ENCODE measurements at places on chromosomes 7 and 10.

- DNase-seq, result no peak
Measured at GRCh38 chr10:1679821-1680650, 57.3 kb downstream of the ADARB2 start.

DNA sequence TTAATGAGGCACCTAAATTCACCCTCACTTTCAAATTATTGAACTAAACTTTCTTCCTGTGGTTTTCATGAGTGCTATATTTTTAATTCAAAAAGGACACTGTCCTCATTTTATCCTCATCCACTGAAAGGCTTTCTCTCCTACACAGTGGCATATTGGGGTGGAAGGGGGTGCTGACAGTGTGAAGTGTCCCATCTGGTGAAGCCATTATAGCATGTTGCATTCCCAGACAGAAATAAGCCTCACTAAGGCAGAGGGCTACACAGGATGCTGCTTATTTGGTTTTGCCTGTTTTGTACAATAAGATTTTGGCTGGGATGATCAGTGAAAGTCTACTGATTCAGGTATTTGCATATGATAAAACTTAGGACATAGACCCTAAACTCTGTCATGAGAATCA, 82.4 kb upstream of the INHBA start:
- no peak for DNase-seq

GRCh38 chr7:25431956-25432450, 203.7 kb upstream of the NPVF start:
- no peak for DNase-seq

GRCh38 chr7:150784120-150784736, 15.9 kb downstream of the TMEM176B start:
- DNase-seq, result no peak

GRCh38 chr10:85228726-85229125, 900.3 kb downstream of the CCSER2 start:
- DNase-seq, result no peak

GRCh38 chr10:44981172-44982113, 2.8 kb upstream of the DEPP1 start:
- peak; percentile 53 for DNase-seq

DNA sequence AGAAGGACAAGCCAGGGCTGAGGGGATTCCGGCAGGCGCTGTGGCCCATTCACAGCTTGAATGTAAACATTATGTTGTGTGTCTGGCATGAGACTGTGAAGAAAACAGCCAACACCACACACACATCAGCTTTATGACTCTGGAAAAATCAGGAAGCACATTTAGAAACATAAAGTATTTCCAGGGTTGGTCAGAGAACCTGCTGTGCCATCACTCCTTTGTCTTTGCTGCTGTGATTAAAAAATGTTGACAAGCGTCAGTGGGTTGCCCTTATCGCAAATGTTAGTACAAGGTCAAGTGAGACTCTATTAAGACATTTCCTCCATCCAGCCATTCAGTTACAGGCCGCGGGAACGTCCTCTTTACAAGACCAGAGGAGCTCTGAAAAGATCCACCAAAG, 95.4 kb downstream of the TAX1BP1 start:
- no peak for DNase-seq

- no peak for DNase-seq
Measured at GRCh38 chr10:63522995-63523394, 1.8 kb downstream of the REEP3 start.

GRCh38 chr7:128425850-128426249, 16.1 kb upstream of the IMPDH1 start:
- DNase-seq, result peak; percentile 77

GRCh38 chr7:75776295-75776971, 4.4 kb upstream of the CCL26 start:
- no peak for DNase-seq

DNA sequence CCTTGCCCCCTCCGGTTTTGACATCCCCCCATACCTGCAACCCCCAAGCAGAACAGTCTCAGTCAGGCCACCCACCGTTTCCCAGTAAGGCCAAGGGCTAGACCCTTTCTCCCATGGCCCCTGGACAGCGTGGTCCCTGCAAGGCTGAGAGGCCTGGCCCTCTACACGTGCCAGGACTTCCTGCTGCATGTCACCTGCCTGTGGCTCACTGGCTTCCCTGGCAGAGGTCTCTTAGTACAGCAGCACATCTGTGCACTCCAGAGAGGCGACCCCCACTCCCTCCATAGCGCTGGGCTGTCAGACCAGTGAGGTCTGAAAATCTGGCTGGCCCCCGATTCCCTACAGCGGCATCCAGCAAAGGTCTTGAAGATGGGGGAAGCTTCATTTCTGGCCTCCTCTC, 26.4 kb upstream of the JAKMIP3 start:
- no peak for DNase-seq

DNA sequence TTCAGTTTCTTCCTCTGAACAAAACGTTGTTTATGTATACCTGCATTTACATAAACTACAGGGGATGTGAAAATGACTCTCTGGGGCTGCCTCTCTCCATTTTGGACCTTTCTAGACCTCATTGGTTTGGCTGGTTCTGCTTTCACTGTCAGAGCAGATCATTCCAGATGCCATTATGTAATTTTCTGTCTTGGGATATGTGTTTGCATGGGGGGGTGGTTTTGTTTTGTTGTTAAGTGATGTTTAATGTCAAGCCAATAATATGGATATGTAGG, 172.4 kb downstream of the LRRC4 start:
- DNase-seq, result peak; percentile 13

DNA sequence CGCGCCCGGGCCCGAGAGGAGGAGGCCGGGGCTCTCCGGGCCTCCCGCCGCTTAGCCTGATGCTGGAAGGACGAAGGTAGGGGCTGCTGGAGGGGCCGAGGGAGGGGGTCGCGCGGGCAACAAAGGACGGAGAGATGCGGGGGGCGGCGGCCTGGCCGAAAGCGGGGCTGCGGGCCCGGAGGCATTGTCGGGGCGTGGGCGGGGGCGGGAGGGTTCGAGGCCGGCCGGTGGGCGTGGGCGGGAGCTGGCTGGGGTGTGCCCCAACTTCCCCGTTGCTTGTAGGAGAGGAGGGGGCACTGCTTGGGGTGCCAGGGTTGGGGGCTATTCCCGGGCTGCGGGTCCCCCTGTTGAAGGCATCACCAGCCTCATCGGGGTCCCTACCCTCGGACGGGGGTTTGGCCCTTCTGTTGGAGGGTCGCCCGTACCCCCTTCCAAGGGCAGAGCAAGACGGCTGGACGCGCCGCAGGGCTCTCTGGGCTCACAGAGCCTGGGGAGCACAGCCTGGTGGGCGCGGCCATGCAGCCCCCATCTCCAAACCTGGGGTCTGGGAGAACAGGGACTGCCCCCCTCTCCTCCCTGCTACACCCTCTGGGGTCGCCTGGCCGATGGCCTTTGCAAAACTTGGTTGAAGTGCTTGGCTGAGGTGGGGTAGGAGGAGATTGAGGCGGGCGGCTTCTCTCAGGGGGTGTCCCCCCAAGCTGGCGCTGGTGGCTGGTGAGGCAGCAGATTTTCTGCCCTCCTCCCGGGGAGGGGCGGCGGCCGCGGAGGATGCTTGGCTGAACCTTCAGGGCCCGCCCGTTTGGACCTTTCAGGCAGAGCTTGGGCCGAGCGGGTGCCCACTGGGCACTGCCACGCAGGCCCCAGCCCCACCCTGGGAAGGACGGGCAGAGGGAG, 699 bp downstream of the CLIP2 start:
- DNase-seq, result no peak

DNA sequence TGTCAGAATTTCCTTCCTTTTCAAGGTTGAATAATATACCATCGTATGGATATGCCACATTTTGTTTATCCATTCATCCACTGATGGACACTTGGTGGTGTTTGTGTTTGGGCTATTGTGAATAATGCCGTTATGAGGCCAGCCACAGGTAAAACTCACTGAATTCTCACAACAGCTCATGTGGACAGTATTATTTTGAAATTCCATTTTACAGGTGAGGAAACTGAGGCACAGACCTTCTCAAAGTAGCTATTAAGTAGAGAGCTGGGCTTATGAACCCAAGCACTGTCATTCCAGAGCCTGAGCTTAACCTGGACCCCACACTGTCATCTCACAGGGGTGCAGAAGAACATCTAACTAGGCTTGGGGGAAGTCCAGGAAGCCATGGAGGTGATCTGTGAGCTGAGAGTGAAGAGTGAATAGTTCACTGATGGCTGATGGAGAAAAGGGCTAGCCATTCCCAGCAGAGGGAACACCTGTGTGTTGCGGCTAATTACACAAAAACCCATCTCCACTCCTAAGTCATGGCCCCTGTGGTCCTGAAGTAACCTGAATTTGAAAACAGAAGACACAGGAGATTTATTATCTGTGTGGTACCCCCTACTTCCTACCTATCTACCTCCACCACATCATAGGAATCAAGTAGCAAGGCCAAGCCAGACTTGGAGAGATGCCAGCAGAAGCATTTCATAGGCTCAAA, 8.7 kb downstream of the INMT start:
- DNase-seq, result no peak

DNA sequence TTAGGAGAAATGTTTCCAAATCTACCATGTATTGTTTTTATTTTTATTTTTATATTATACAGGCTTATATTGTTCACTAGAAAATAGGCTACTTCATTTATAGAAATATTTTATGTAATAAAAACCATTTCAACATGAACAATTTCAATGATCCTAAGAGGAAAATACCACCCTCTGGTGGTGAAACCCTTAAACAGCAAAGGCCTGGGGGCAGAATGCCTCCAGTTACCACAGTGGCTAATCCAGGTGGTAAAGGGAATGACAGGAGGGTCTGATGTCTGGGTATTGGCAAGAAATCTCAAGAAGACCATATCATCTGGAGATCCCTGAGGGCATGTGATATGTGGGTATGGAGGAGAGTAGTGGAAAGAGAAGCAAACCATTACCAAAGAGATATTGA, 19.3 kb downstream of the MACC1 start:
- DNase-seq, result no peak

GRCh38 chr7:100221231-100221718, 1.5 kb downstream of the PVRIG start:
- DNase-seq, result peak; percentile 81

GRCh38 chr10:102770108-102770482, 26.3 kb downstream of the WBP1L start:
- DNase-seq, result no peak

- DNase-seq, result no peak
Measured at GRCh38 chr10:122232769-122233168, 38.3 kb upstream of the BTBD16 start.

DNA sequence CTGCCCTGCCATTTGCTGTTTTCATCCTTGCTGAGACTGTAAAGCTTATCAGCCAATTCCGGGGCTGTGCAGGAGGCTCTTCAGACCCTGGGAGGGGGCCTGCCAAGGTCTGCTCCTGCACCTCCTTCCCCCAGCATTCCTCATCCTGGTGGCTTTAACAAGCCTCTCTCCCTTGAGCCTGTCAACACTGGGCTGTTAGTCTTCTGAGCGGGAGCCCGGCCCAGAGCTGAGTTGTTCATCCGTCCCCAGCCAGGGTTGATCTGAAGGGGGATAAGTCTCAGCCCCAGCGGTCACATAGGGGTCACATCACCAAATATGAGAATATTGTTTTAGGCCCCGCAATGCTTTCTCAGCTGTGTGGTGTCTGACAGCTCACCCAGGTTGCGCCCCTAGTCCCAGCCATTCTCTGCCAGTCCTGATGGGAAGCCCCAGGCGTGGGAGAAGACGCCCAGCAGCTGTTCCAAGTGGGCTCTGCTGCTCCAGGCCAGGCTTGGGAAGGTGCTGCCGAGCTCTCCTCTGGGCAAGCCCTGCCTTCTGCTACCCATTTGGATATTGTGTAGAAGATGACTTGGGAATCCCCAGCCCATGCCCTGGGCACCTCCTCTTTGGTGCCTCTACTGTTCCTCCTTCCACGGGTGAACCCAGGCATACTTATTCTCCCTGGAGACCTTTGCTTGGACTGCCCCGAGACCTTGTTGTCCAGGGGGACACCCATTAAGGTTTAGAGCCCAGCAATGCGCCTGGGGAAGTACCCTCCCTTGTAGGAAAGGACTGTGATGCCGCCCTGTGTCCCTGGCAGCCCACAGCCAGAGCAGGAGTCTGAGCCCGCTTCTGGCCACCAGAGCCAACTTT, 23.5 kb upstream of the TRIM8 start:
- no peak for DNase-seq

DNA sequence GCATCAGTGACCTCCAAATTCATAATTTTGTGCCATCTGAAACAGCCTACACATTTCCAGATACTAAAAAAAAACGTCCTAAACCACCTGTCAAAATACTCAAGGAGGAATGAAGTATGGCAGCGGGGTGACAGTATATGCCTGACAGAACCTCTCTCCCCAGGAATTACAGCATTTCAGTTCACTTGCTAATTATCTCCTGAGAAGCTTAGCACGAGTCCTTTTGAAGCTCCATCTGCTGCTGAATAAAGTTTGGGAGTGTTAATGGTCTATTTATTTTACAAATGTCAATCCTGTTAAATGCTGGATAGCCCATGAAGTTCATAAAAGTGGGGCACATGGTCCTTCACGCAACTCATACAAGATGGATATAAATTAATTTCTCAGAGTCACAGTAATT, 29.4 kb upstream of the ANLN start:
- no peak for DNase-seq

GRCh38 chr10:88901206-88901983, 21.4 kb downstream of the STAMBPL1 start:
- DNase-seq, result peak; percentile 44

- peak; percentile 60 for DNase-seq
Measured at GRCh38 chr10:124641282-124642087, 102.7 kb downstream of the FAM53B start.

GRCh38 chr7:155269766-155270585, 27.7 kb upstream of the INSIG1 start:
- DNase-seq, result no peak

DNA sequence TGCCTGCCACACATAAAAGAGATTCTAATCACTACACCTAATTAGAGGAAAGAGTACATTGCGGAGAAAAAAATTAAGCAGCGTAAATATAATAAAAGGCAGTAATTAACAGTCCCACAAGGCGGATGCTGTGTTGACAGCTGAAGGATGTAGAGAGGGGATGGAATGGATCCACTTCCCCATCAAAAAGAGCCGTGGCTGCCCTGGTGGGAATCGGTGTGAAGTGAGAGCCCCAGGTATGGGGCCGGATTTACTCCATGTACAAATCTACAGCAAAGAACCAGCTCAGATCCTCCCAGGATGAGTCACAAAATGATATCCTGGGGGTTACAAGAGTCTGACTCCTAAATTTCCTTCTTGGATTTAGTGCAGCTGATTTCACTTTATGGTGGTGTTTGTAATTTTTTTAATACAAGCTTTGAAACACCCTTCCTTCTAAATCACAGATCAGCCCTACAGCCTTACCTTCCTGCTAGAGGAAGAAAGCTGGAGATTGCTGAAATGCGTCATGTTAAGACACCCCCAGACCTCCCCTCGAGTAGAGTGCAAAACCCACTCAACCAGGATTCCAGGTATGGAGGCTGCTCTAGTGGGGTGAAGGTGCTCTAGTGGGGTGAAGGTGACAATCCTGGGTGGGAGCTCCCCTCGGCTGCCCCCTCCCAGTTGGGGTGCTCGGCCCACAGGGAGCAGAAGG, 398.4 kb downstream of the PLXNA4 start:
- DNase-seq, result no peak

DNA sequence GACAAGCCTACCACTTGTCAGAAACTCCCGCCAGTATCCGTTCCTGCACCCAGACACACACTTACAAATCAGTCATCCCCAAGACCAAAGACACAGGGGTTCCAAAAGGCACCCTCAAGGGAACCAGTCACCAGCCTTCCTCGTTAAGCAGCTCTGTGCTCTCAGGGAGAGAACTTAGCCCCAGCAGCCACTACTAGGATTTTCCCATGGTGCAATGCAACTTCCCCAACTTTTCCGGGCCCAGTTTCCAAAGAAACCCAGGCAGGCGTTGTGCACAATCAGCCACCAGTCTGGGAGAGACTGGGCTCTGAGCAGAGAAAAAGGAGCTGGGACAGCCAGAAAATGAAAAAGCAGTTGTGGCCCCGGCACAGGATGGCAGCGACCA, 1.2 kb downstream of the DLG5 start:
- DNase-seq, result no peak

Measured in GM10248 (cell line).